HL-60 (cell line): ENCODE measurements at places on chromosomes 13 and 19.

DNA sequence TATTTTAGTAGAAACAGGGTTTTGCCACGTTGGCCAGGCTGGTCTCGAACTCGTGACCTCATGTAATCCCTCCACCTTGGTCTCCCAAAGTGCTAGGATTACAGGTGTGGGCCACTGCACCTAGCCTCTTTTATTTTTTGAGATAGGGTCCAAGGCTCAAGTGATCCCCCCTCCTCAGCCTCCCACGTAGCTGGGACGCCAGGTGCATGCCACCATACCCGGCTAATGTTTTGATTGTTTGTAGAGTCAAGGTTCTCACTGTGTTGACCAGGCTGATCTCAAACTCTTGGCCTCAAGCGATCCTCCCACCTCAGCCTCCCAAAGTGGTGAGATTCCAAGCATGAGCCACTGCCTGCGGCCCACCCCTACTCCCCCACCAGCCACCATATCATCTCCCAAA is 6.3 kb downstream of the SLC7A9 start:
- DNase-seq, result no peak

DNA sequence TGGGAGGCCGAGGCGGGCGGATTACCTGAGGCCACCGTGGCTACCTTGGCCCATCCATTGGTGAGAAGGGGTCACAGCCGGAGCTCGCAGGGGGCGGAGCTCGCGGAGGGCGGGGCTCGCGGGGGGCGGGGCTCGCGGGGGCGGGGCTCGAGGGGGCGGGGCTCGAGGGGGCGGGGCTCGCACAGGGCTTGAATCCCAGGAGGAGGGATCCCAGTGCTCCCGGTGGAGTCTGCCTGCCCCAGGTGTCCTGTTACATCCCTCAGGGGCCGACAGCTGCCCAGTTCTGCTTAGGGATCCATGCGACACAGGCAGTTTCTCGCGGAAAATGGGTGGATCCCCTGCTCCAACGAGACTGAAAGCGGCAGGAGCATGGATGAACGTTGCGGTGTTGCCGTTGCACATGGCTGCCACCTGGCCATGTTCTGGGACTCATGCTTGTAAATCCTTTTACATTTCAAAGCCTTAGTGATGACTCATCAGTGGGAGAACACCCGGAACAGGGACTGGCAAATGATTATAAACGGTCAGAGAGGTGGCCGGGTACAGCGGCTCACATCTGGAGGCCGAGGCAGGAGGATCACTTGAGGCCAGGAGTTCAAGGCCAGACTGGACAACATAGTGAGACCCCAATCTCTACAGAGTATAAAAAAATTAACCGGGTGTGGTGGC is 25.1 kb downstream of the TMPRSS9 start:
- DNase-seq, result peak; percentile 19

DNA sequence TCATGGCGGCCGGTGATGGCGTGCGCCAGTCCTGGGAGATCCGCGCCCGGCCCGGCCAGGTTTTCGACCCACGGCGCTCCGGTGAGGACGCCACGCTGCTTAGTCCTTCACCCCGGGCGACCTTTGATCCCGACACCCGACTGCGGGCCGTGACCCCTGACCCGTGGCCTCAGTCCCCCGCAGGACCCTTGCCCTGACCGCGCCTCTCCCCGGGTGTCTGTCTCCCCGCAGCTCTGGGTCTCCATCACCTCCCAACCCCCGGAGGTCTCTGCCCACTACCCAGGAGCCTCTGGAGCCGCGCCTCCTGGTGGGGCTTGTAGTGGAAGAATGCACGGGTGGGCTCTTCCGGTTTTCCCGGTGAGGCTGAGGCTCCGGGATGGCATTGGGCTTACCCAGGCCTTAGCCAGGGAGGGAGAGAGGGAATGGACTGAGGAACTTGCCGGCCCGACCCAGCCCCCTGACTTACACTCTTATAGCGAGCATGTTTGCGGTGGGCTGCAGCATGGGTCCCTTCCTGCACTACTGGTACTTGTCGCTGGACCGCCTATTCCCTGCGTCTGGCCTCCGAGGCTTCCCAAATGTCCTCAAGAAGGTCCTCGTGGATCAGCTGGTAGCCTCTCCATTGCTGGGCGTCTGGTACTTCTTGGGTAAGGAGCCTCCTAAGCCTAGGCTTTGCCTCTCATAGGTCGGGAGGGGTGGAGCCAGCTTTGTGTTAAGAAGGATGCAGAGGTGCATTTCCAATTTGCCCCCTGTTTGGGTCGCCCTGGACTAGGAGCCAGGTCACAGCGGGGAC is 566 bp downstream of the MPV17L2 start:
- no peak for DNase-seq

- DNase-seq, result no peak
These were observed 631.8 kb upstream of the KLF12 start for GRCh38 chr13:74765955-74766354.

DNA sequence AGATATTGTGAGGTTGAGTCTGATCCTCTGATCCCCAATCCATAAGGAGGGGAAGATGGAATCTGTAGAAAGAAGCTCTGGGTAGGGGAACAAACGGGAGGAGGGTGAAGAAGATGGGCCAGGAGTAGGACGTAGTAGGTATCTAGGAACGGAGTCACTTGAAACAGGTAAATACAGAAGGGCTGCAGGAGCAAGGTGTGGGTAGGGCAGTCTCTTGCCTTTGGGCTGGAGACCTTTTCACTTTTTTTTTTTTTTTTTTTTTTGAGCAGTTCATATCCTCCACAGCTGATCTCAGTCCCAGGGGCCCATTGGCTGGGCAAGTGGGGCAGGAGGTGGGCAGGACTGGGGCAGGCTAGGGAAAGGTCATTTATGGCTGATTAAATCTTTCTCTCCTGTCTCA is 1.5 kb downstream of the BCKDHA start:
- no peak for DNase-seq
